ENCODE measurements at places on chromosomes 12 and 14.

DNA sequence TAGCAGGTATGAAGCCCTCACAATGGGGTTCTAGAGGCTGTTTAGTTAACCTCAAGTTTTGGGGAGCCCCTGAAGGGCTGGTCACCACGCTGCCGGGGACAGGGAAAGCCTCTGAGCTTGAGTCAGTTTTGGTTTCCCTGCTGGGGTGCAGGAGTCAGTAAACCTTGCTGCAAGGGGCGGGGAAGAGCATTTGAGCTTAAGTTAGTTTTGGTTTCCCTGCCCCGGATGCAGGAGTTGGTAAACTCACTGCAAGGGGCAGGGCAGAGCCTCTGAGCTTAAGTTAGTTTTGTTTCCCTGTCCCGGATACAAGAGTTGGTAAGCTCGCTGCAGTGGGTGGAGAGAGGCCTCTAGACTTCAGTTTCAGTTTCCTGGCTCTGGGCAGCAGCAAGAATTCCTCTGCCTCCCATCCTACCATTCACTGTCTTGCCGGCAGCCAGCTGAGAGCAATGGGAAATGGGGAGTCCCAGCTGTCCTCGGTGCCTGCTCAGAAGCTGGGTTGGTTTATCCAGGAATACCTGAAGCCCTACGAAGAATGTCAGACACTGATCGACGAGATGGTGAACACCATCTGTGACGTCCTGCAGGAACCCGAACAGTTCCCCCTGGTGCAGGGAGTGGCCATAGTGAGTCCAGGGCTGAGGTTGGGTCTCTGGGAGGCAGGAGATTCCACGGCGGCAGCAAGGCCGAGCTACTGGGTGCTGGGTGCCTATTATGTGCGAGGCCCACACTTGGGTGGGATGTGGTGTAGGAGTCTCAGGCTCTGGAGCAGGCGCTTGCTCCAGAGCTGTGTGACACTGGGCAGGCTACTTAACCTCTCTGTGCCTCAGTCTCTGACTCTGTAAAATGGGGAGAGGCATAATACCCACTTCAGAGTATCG is at the start of gene OAS2:
Gene OAS2, plus strand, starts transcription at position 357 of the 878 bp plus-strand sequence. Its CDS starts 90 bp downstream, at position 447.
- DNase-seq = no peak

- DNase-seq = no peak
Measured at GRCh38 chr12:127296591-127296990, 970.4 kb upstream of the TMEM132C start.

DNA sequence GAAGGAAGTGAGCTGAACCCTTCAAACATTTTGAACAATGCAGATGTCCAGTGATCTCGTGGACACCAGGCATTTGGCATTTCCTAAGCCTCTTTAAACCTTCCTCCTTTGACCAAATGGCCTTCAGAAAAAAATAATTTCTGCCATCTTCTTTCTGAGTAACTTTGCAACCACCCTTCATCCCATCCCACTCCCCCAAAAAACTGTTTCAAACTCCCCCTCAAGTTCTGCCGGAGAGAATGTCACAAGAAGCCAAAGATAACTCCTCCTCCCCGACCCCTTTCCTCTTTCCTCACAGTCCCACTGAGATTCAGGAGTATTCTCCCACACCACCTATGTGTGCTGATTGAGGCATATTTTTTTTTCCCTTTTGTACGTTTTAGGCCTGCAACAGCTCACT is 1.7 kb downstream of the KSR2 start:
- no peak for DNase-seq

- DNase-seq = peak; percentile 42
Measured at GRCh38 chr14:95770777-95771176, 56.9 kb upstream of the TCL1A start.

DNA sequence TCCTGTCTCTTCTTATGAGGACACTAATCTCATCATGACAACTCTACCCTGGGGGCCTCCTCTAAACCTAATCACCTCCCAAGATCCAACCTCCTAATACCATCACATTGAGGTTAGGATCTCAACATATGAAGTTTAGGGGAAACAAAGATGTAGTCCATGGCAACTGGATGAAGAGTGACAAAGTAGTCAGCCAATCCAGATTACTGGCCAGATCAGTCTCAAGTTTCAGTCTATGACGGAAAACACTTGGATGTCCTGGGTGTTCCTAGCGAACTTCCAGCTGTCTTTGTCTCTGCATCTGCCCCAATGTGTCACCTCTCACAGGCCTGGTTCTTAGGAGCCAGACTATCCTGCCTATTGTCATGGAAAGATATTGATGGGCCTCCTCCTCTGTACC is 630.8 kb downstream of the AACS start:
- no peak for DNase-seq

DNA sequence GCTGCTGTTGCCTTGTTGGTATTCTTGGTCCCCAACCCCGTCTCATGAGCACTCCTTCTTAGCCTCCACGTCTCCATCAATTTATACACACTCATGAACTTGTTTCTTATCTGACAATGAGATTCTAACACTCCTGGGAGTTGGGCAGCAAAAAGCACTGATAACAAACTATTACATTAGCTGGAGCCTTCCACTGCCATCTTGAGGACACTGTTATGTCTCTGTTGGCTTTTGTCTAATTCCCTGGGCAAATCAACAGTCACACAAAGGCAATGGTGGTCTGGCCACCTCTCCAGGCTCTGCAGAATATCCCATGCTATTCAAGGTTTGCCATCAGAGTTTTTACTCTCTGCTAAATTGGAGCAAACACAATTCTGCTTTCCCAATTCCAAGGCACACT is 117.8 kb upstream of the COCH start:
- no peak for DNase-seq

DNA sequence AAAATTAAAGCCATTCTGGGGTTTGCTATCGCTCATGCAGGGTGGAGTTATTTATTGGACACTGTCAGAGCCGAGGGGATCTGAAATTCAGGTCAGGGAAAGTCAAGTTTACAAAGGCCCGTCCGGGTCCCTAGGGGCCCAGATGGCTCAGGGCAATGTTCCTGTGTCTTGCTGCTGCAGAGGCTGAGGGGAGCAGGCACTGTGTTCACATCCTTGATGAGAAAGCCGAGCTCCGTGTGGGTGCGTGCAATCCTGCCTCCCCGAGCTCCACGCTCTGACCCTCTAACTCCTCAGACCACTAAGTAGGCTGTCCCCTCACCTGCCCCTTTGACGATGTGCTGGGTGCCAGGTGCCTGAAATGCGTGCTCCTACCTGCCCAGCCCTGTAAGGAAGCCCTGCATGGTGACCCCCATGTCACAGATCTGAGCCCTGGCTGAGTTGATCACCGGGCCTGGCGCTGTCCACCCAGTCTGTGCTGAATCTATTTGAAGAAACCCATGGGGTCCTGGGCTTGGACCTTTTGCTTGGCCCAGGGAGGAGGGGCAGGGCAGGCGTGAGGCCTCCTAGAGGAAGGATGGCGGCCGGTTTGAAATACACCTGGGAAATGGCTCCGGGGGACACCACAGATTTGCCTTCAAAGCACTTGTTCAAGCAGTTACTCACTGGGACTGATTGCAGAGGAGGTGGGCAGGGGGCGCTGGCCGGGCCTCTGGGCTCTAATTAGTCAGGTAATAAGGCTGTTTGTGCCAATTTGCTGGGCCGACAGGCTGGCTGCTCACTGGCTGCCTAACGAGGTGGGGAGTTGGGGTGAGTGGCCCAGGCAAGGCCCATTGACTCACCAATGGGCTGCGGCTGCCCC is 204.3 kb downstream of the KIF26A start:
- DNase-seq = no peak

DNA sequence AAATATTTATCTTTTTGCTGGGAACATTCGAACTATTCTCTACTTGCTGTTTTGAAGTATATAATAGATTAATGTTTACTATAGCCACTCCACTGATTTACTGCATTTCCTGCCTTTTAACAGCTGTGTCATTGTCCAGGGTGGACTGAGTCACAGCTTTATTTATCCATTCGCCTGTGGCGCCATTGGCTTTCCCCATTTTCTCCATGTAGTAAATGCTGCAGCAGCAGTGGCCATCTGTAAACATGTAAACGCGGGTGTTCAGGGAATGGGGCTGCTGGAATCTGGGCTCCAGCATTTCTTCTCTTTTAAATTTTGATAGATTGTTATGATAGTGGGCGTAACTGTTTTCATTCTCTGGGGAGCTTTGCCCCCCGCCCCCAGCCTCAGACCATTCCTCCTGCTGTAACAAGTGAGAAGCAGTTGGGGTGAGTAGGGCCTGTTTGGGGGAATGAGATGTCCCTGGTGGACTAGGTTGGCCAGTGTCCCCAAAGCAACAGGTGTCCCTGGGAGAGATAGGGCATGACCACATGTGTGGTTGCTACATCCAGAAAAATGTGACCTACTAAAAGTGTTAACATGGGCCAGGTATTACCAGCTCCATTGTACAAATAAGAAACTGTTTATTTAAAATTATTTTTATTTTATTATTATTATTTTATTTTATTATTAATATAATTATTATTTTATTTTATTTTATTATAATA is 32.9 kb downstream of the RIN3 start:
- no peak for DNase-seq

DNA sequence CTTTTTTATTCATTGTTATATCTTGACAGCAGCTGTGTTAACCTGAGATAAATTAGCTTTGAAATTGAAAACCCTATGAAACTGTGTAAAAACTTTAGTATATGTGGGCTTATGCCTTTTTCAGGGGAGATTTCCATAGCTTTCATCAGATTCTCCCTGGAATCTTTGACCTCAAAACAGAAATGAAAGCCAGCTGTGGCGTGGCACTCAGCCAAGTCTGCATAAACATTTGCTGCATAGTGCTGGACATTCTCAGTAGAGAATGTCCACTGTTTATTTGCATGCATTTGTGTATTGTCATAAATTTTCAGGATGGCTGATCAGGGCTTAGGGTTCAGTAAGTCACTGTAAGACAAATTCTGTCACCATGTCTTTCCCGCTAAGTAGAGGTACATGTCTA is 115.3 kb upstream of the NAP1L1 start:
- DNase-seq = peak; percentile 10

- DNase-seq = peak; percentile 6
Measured at GRCh38 chr12:52156757-52157565, 34.9 kb downstream of the KRT80 start.

- DNase-seq = no peak
Measured at GRCh38 chr14:54189748-54190354, 207.0 kb upstream of the CDKN3 start.

Measured in NCI-H1105 treated with DMSO at 0.1 percent for 48 hours (cell line).